Stimulated activated CD4-positive, alpha-beta T cell treated with anti-CD3 and anti-CD28 coated beads, Interleukin-1b, Interleukin-23, amount 100 ng/mL, for 24 hours (primary cell): ENCODE measurements at places on chromosomes 4 and X.

DNA sequence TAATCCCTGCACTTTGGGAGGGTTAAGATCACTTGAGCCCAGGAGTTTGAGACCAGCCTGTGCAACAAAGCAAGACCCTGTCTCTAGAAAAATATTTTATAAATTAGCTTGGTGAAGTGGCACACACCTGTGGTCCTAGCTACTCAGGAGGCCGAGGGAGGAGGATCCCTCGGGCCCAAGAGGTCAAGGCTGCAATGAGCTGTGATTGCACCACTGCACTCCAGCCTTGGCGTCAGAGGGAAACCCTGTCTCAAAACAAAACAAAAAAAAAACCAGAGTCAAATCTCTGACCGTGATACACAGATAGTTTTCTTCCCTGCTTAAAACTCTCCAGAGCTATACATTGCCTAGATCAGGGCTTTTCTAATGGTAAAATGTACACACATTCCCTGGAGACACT lies 53.5 kb downstream of the CHST7 start:
- DNase-seq, result no peak

GRCh38 chr4:175427751-175428150 lies 384.3 kb downstream of the GPM6A start:
- no peak for DNase-seq

- no peak for DNase-seq
Observed at GRCh38 chr4:82524570-82525152, 37.1 kb downstream of the TMEM150C start.

- no peak for DNase-seq
Observed at GRCh38 chr4:808860-809570, 16.9 kb downstream of the CPLX1 start.

- no peak for DNase-seq
Observed at GRCh38 chr4:42654631-42655268, 2.2 kb downstream of the ATP8A1 start.

DNA sequence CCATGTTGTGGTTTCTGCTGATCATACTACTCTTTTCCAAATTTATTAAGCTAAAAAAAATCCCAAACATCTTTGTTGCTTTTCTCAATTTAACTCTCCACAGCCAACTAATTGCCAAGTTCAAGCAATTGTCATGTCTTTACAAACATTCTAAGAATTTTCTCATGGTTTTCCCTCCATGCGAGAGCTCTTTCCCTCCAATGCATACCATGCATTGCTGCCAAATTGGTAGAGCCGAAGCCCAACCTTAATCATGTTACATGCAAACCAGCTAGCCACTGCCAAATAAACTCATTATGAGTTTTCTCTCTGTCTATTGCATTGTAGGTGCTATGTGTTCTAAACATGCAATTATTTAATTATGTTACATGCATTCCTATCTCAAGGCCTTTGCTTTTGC lies 123.9 kb downstream of the GC start:
- DNase-seq, result no peak

GRCh38 chrX:139200793-139201192 lies 329.7 kb upstream of the F9 start:
- DNase-seq, result no peak

DNA sequence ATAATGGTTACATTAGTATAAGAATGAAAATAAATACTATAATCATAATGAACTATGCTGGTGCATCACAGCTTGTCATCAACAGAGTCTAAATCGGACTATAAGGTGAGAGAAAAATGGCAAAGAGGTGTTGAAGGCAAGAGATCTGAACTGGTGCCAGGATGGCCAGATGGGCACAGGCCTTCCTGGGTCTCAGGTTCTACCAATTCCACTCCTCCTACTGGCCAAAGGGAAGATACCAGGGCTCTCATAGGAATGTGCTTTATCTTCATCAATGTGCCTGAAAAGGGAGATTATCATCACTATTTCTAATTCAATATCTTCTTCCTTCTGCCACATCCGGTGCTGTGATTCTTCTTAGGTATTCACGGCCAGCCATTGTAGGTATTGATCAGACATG lies 107.6 kb downstream of the GASK1B start:
- no peak for DNase-seq

- no peak for DNase-seq
Observed at GRCh38 chrX:155544881-155545280, 67.9 kb downstream of the TMLHE start.

DNA sequence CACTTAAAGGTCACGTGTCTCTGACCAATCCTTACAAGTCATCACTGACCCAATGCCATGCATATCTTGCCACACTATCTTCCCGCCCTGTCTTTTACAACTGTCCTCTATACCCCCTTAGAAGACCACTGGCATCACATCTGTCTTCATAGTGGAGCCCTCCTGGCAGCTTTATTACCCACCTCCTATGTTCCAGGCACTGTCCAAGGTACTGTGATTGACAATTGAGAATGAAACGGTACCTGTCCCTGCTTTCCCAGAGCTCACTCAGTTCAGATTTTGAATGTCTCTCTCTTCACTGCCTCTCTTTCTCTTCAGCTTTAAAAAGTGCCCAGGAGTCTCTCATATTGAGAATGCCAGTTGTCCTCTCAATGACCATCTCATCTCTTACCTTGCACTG lies 88.6 kb downstream of the ARHGAP36 start:
- no peak for DNase-seq

DNA sequence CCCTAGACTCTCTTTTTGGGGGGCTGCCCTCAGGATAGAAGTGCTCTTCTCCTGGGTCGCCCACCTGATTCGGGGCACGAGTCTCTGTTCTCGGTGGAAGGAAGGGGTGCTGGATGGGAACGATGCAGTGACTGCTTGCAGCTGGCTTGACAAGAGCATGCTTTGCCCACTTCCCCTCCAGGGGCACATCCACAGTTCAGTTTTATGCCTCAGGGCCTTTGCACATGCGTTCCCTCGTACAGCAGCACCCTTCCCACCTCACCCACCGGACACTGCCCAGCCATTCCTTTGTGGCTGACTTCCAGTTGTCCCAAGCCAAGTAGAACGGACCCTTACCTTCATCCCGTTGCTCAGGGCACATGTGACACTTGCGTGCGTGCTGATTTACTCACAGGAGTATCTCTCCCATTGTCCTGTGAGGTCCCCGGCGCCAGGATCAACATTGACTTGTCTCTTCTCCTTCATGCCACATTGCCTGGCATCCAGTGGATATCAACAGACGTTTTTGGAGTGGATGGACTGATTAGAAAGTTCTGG lies 60.0 kb downstream of the C4orf50 start:
- DNase-seq, result no peak

GRCh38 chr4:183437452-183437851 lies 7.0 kb upstream of the CDKN2AIP start:
- no peak for DNase-seq

DNA sequence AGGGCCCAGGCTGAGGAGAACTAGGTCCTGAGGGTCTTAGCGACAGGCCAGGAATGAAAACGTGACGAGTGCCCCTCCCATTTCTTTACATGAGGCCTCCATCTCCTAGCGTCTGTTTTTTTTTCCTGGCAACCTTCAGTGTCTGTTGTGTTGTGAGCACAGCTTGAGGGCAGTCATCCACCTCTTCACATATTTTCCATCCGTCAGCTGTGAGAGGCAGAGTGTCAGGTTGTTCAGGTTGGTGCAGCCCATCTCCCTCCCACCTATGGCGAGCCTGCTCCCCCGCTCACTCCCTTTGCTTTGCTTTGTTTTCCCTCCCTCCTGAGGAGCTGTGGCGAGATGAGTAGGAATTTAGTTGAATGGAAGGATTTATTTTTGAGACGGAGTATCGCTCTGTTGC lies 51.7 kb upstream of the CHRNA9 start:
- DNase-seq, result no peak

GRCh38 chr4:184028561-184029374 lies 123.7 kb downstream of the STOX2 start:
- DNase-seq, result no peak

GRCh38 chrX:136806891-136807410 lies 26.2 kb upstream of the ARHGEF6 start:
- DNase-seq, result no peak

DNA sequence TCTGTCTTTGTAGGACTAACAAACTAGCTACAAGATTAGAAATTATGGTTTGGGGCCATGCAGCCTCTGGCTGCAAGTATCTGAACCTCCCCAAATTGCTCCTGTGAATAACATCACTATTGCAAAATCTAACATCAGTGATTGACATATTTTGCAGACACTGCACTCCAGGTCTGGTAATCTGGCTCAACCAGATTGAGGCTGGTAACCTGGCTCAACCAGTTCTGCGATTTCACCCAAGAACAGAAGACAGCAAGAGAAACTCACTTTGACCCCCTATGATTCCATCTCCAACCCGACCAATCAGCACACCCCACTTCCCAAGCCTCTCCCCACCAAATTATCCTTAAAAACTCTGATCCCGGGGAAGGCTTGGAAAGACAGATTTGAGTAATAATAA lies 20.9 kb downstream of the SPIN3 start:
- DNase-seq, result no peak

DNA sequence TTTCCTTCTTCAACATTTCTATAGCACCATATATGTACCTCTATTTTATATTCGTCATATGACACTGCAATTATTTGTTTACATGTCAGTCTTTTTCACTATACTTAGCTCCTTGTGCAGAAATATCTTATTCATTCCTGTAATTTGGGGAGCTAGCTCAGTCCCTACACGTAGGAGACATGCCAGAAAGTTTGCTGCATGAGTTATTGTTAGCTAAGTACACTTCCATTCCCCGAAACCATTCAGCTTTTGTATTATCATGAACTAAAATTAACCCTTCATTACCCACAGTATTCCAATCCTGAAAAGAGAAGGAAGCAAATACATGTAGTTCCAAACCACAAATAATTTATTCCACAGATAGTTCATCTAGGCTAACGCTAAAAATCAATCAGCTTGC lies 10.2 kb downstream of the CBR4 start:
- DNase-seq, result no peak

DNA sequence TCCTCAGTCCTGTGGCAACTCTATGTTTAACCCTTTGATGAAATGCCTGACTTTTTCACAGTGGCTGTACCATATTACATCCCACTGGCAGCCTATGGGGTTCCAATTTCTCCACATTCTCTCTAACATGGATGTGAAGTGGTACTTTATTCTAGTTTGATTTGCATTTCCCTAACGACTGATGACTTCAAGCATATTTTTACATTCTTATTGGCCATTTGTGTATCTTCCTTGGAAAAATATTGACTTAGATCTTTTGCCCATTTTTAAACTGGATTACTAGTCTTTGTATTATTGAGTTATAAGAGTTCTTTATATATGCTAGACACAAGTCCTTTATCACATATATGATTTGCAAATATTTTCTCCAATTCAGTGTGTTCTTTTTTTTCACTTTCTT lies 2.1 kb upstream of the RAB39B start:
- no peak for DNase-seq

- no peak for DNase-seq
Observed at GRCh38 chr4:157564218-157564617, 343.7 kb downstream of the GRIA2 start.

GRCh38 chr4:139454111-139455045 lies at the start of gene RAB33B:
RAB33B (plus strand) TSS chr4:139454121; CDS start chr4:139454196, 75 bp downstream.
- DNase-seq, result no peak

DNA sequence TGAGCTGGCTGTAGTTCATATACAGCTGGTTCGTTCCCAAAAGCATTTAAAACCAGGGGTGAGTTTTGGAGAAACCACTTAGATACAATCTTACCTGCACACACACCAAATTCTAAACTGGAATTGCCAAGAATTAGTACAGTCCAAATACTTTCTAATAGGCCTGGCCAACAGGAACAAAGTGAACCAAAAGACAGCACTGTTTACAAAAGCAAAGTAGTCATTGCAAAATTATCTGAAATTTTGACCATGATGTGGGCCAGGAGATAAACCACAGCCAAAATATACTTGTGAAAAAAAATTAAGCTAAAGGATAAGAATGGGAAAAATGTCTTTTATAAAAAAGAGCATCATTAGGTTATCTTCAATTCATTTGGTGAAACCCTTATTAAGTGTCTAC lies 37.9 kb upstream of the NAP1L5 start:
- DNase-seq, result no peak

GRCh38 chrX:71492231-71493065 lies 40.5 kb upstream of the OGT start:
- peak; percentile 24 for DNase-seq

DNA sequence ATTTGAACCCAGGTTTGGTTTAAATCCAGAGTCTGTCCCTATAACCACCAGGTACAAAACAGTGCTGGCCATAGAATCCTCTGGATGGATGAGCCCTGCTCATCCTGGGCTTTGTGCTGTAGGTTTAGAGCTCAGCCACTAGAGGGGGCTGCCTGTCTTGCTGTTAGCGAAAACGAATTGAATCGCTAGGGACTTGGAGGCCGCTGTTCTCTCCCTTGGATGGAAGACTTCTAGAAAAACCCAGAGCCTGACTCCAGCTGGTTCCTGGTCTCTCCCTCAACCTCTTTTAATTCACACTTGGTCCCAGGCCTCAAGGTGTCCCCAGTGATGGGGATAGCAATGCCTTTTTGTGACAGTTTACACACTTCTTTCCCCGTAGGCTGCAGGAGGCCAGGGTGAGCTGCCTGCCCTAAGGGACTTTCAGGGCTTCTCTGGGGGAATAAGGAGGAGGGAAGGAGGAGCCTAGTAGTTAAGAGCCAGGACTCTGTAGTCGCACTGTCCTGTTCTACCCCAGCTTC lies 8.7 kb downstream of the RIPPLY1 start:
- peak; percentile 26 for DNase-seq

DNA sequence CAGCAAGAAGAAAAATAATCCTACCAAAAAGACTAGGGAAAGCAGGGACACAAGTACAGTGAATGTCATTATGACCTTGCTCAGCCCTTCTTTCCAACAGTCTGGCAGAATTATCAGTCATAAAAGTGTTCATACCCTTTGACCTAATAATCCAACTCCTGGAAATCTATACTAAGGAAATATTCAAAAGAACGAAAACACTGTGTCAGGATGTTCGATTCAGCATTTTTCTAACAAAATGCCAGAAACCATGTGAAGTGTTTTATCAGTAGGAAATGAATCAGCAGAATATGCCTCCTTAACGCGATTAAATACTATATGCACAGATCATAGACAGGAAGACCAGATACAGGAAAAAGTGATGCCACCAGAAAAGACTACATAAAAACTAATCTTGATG lies 16.2 kb upstream of the S100G start:
- DNase-seq, result no peak

GRCh38 chr4:87502580-87503238 lies 26.5 kb downstream of the SPARCL1 start:
- DNase-seq, result no peak

DNA sequence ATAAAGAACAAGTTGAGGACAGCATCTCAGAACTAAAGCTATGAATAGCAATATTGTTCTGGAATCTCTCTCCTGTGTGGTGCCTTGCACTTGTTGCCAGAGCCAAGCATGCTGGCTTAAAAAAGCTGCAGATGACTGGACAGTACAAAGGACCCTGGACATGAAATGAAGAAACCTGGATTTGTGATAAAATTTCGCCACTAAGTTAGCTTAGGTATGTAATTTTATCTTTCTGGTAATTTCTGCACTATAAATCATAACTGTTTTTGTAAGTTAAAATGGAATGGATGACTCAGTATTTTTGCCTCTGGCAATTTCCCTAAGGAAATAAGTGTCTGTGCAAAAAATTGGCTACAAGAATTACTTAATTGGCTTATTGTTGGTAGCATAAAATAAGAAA lies 317.2 kb downstream of the CAMK2D start:
- DNase-seq, result no peak
